ENCODE measurements at places on chromosomes 16 and 17.

GRCh38 chr17:64148017-64148631, 18.2 kb upstream of the ERN1 start:
- DNase-seq = no peak

- no peak for DNase-seq
Measured at GRCh38 chr17:67111327-67111726, 67.0 kb downstream of the CACNG1 start.

GRCh38 chr16:21708533-21709115, 44.9 kb downstream of the OTOA start:
- peak; percentile 35 for DNase-seq

GRCh38 chr17:81387100-81388090, 7.9 kb upstream of the BAHCC1 start:
- peak; percentile 66 for DNase-seq

GRCh38 chr17:69447726-69448125, 33.2 kb downstream of the MAP2K6 start:
- no peak for DNase-seq

- no peak for DNase-seq
Measured at GRCh38 chr16:68363658-68364521, 53.1 kb downstream of the PRMT7 start.

DNA sequence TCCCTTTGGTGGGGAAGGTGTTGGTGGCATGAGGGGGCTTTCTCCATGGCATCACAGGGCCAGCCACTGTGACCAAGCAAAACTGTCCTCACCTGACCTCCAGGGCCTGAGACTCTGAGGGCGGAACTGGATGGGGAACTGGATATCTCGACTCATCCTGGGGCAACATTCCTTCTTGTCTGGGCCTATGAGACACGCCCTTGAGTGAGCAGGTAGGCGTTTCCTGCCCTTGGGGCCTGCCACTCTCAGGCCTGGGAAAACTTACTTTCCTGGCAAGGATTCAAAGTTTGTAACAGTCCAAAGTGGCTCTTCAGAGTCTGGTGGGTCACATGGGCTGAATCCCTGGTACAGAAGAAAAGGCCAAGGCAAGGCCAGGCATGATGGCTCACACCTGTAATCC, 9.6 kb downstream of the MT1X start:
- DNase-seq = no peak

GRCh38 chr17:15361151-15361550, 19.8 kb upstream of the TEKT3 start:
- no peak for DNase-seq

DNA sequence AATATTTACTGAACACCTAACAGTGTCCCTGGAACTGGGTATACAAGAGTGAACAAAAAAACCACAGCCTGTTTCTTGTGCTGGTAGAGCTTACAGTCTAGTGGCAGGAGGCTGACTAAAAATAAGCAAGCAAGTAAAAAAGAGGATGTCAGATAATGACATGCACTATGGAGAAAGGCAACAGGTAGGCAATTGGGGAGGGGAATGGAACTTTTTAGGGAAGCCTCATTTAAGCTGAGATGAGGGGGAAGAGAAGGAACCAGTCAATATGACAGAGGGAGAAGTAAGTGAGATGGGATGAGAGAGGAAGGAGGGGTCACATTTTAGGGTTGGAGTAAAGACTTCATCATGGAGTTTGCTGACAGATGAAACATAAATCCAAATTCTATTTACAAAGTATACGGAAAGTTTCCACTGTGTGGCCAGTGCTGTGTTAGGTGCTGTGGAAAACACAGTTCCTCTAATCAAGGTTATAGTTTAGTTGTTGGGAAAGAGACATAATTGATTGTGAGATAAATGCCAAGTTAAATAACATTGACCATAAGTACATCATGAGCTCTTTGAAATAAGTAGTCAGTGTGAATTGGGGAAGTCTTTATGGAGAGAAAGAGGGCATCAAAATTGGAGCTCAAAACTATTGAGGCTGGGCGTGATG, 251.4 kb downstream of the FTO start:
- DNase-seq = no peak

GRCh38 chr16:89026121-89026612, 49.2 kb upstream of the CBFA2T3 start:
- DNase-seq = no peak

GRCh38 chr16:72206299-72206698, 34.3 kb upstream of the PMFBP1 start:
- DNase-seq = no peak

GRCh38 chr16:59878479-59878878, 1144.4 kb upstream of the GOT2 start:
- DNase-seq = no peak
